Cerebellar nuclear complex (tissue), 1 donor: ENCODE measurements at places on chromosomes 2 and 18.

GRCh38 chr2:100425573-100426383 is 8.3 kb upstream of the CHST10 start:
- no peak for DNase-seq

GRCh38 chr18:77560341-77560992 is 310.8 kb downstream of the GALR1 start:
- DNase-seq, result no peak

GRCh38 chr2:84603911-84604310 is 87.6 kb downstream of the DNAH6 start:
- DNase-seq, result no peak

DNA sequence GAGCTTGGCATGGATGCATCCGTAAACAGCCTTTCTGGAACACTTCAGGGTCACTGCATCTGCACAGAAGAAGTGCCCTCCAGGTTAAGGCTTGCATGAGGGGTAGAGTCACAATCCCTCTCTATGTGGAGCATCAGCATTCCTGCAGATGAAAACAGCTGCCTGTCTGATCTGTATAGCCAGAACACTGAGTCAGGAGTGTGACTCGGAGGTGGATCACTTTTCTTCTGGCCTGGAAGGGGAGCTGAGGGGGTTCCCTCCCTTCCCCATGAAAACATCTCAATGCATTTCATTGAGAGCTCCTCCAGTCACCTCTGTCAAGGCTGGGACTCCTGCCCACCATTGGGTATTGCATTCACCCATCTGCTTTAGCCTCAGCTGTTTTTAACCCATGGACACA is 72.5 kb upstream of the SERPINE2 start:
- DNase-seq, result no peak

DNA sequence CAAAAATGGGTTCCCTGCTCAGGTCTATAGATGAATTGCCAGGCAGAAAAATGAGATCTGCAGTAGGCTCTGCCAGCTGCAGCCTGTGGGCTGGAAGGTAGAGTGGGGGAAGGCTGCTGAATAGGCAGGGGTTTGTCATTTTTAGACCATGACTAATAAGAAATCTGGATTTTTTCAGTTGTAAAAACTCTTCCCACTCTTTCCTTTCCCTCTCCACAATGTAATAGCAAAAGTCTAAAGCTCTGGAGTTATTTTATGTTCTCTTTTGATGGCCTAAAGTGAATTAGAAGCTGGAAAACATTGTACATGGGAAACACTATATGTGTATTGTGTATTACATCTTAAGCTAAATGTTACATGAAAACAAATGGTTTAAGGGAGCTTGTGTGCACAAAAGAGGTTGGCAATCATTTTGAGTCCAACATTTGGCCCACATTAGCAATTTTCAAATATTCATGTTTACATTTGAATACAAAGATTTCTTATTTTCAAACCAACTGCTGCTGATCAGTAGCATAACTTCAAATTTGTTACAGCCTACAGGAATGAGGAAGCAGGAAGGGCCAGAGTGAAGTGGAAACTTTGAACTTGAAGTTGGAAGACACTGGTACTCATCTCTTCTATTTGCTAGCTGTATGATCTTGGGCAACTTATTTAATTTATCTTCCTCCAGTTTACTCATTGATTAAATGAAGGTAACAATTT is 407.1 kb downstream of the SLC4A3 start:
- DNase-seq, result no peak

GRCh38 chr2:163138947-163139346 is 300.4 kb upstream of the KCNH7 start:
- no peak for DNase-seq

- DNase-seq, result no peak
Observed at GRCh38 chr2:109164739-109165221, 35.8 kb downstream of the SH3RF3 start.

- DNase-seq, result no peak
Observed at GRCh38 chr18:12255626-12256026, 1.5 kb downstream of the CIDEA start.

DNA sequence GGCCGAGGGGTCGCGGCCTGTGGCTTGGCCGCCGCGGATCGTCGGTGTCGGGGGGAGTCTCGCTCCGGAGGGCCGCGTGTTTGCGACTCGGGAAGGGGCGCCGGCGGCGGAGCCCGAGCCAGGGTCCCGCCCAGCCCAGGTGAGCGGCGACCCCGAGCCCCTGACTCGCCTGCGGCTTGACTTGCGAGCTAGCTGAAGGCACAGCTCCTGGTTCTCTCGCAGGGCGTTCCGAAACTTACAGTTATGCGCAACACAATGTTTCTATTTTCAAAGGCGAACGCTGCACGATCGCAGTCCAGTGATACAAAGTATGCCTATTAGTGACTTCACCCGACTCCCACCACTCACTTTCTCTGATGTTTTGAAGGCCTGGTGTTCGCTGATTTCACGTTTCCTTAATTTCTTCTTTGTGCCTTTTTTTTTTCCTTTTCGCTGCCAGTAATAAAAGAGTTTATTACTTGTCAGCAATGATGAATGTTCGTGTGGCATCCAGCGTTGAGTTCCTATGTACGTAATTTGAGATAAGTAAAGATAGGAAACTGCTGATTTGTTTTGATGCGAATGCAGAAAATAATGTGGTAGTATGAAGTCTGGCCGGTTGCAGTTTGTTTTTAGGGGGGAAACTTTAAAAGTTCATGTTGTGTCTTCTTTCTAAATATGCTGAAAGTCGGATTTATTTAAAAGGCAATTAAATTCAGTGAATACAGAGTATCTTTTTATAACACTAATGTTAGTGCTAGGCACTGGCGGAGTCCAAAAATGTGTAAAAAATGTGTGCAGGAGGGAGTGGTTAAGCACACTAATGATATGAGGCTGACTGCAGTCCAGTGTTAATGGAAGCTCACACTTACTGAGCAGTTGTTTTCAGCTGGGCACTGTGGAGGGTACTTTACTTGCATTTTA is 706 bp downstream of the UBXN2A start:
- no peak for DNase-seq

- DNase-seq, result no peak
Observed at GRCh38 chr18:31497404-31497835, 557 bp upstream of the DSG2 start.

DNA sequence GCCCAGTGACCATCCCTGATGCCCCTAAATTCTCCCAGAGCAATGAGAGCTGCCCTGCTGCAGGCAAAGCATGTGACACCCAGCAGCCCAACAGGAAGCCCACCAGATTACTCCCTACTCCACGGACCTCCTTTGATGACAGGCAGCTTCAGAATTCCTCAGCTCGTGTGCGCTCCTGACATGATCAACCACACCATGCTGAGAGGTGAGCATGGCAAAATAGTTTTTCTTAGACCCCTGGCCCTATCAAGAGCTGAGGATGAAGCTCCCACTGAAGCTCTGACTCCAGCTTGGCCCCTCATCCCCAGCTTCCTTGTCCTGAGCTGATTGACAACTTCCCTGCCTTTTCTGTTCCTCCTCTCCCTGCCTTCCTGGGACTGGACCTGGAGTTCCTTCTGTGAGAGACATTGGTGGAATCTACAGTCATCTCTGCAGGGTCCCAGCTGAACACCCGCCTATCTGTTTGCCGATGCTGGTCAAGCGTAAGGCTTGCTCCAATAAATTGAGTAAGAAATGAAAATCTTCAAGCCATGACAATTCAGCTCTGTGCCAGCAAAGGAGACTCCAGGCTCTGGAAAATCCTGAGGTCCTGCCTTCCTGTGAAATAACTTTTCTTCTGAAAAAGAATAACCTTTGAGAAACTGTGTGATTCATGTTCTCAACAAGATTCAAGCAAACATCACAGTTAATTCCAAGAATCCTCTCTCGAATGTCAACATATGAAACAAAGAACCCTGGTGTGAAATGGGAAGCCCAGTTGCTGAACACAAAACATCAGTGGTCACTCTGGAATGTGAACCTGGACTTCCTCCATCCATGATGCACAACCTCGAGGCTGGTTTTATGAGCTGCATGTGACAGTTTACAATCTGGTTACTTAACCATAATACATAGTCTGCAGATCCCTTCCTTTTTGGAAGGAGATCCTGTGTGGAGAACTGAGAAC is 201.1 kb downstream of the SPP2 start:
- DNase-seq, result no peak

DNA sequence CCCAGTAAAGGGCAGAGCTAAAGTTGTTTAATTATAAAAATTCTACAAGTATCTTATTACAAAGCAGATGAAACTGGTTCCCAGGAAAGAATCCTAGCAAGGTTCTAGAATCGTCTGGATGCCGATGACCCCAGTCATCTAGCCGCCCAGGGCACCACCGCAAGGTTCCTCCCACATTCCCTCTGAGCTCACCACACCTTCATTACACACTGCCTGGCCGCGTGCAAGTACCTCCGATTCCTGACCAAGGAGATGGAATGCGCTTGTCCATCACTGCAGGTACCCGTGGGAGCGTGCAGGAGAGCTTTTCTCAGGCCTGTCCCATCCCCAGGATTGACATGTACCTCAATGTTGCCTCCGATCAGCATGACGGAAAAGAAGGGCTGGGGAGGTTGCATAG is 158.5 kb downstream of the LAMA1 start:
- no peak for DNase-seq

GRCh38 chr2:176239031-176239430 is 30.2 kb upstream of the MTX2 start:
- no peak for DNase-seq

- no peak for DNase-seq
Observed at GRCh38 chr18:36398419-36398818, 100.9 kb downstream of the FHOD3 start.

DNA sequence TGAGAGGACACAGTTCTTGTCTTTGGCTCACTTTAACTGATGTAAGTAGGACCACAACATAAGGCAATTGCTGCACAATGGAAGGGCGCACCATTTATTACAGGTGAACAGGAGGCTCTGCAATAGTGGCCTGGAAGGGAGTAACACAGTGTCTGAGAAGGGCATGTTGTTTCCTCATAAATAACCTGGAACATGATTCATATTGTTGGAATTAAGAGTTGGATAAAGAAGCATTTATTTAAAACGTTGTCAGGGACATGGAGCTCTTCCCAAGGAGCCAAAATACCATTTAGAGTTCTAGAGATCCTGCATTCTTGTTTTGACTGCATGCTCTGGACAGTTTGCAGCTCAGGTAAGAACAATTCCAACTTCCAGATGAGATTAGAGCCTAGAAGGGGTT is 110.4 kb downstream of the PLCL1 start:
- DNase-seq, result no peak

- DNase-seq, result no peak
Observed at GRCh38 chr2:98524168-98524567, 79.5 kb downstream of the INPP4A start.
